Activated T-cell treated with anti-CD3 and anti-CD28 coated beads, Interleukin-2, amount 50 U/mL, for 1 hour (primary cell): ENCODE measurements at places on chromosomes 13 and 19.

- DNase-seq: no peak
Observed at GRCh38 chr13:77521194-77521593, 14.3 kb upstream of the SCEL start.

DNA sequence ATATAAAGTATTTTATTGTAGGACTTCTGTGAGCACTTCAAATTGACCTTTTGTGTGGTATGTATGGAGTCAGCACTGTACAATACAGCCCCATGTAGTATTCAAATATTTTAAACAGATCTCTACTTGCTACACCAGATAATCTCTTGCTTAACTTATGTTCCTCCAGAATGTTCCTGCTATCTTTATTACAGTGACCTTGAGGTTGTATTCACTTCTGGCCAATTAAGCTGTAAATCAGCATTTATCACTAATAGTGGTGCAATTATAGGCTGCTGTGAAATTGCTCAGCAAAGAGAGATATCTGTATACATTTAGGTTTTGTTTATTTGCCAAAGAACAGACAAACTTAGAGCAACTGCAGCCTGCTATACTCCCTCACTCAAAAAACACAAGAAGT is 1218.6 kb downstream of the PCDH17 start:
- DNase-seq: no peak

- no peak for DNase-seq
Observed at GRCh38 chr19:50794876-50795663, 4.9 kb downstream of the ACP4 start.

DNA sequence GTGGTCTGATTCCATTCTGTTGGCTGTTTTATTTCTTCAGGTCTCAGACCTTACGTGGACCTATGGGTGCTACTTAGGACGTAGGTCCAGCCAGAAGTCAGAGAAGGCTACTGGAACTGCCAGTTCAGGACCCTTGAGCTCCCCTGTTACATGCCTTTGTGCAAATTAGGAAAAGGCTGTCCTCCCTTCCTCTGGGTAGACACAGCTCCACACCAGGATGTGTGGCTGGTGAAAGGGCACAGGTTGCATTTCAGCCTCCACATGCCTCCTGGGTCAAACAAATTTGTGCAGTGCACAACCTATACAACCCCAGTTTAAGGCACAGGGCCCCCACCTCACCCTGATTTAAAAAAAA is 43.9 kb upstream of the MAP3K10 start:
- DNase-seq: no peak

- DNase-seq: no peak
Observed at GRCh38 chr13:36850790-36851438, 31.9 kb downstream of the RFXAP start.

GRCh38 chr19:44696939-44697669 is 1.8 kb upstream of the CEACAM16 start:
- DNase-seq: no peak

DNA sequence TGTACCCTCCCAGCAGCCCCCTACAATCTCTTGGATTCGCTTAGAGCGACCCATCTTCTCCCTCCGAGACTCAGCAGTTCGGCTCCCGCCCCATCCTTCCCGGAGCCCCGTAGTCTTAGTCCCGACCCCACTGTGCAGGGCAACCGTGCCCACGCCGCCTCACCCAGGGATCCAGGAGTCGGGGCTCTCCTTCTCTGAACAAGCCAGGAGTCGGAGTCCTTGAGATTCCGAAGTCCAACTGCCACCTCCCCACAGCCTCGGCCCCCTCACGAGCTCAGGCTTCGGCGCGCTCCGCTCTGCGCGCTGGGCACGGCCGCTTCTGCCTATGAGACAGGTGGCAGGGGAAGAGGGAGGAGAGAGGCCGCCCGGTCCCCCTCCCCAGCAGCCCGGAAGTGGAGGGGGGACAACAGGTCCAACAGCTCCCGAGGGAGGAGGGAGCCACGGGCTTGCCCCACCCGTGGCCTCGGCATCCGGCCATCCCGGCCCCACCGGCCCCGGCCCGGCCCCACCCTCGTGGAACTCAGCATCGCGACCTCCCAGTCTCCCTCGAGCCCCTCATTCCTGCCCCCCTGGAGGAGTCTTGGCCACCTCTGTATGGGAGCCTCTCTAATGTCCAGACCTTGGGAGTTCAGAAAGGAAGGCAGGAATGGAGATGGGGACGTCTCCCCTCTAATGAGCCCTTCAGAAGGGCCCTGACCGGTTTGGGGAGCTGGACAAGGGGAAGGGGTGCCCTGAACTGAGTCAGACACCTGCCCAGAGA is at the start of gene PHLDB3:
TSS of gene PHLDB3 (minus strand) at position 321 of the 760 bp plus-strand sequence. CDS start 628 bp downstream, outside the sequence.
- DNase-seq: no peak

DNA sequence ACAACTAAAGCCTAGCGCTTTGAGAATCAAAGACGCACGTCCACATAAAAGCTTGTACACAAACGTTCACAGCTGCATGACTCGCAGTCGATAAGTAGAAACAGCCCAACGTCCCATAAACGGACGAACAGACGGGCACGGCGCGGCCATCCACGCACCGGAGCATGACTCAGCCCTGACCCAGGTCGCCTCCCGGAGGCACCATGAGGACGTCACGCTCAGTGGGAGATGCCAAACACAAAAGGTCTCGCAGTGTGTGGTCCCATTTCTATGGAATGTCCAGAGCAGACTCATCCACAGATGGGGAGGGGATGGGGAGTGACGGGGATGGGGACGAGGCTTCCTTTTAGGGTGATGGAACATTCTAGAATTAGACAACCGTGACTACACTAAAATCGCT is 9.4 kb downstream of the POLRMT start:
- no peak for DNase-seq

DNA sequence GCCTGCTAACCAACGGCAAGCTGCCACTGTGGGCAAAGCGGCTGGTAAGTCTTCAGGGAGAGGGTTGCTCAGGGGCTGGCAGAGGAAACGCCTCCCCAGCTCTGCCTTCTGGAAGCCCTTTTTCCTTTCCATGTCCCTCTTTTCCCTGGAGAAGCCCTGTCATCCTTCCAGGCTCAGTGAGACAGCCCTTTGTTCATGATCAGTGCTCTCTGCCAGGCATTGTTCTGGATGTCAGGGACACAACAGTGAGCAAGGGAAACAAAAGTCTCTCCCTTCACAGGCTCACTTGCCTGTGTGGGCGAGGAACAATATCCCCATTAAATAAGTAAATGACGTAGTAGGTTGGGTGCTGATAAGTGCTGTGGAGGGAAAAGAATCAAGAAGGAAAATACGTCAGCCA is 13.9 kb upstream of the OVOL3 start:
- no peak for DNase-seq

DNA sequence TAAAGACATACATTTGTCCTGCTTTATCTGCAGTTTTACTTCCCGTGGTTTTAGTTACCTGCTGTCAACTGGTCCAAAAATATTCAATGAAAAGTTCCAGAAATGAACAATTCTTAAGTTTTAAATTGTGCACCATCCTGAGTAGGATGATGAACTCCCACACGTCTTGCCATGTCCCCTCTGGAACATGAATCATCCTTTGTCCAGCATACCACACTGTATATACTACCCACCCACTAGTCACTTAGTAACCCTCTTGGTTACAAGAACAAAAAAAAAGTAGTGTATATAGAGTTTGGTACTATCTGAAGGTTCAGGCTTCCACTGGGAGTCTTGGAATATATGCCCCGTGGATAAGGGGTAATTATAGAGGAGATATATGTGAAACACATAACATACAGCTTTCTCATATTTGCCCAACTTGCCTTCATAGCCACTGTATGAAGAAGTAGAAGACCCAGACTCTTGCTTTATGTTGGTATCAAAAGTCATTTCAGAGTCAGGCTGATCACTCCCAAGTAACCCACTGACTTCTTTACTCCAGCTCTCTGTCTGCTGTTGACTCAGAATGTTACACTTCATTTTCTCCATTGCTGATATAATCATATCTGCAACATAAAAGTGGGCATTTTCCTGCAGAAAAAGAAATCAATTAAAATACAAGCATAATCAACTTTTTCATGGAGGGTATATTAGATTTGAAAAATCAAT is 19.3 kb downstream of the RUBCNL start:
- no peak for DNase-seq

- no peak for DNase-seq
Observed at GRCh38 chr13:112910016-112910415, 59.0 kb upstream of the MCF2L start.

GRCh38 chr19:43765109-43765876 is 10.5 kb upstream of the SMG9 start:
- peak; percentile 64 for DNase-seq

DNA sequence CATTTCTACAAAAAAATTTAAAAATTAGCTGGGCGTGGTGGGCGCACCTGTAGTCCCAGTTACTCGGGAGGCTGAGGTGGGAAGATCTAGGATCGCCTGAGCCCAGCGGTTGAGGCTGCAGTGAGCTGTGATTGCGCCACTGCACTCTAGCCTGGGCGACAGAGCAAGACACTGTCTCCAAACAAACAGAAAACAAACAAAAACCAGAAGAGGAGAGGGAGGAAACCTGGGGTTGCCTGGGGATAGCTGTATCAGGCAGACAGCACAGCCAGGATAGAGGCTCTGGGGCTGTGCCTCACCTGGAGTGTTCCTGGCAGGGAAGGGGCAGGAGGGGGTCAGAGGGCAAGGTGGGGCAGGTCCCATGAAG is 2.6 kb upstream of the POLR2E start:
- no peak for DNase-seq

GRCh38 chr19:43586346-43586745 is 9.6 kb downstream of the IRGQ start:
- no peak for DNase-seq
